ENCODE measurements at places on chromosomes 5 and 9.

DNA sequence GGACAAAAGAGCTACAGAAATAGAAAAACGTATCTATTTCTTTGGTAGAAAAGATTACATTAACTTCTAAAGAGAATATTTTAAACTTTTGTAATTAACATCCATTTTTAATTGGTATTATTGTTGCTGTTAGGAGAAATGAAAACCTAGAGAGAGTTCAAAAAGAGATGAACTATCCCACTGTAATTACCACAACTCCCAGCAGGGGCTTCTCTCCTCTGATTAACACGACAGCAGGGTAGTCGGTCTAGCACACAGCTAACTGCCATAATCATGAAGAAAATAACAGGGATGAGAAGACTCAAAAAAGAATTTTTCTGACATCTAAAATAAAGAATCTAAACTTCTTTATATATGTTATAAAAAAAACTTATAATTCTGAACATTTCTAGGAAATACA, 86.2 kb upstream of the CDH9 start:
- DNase-seq, result no peak

DNA sequence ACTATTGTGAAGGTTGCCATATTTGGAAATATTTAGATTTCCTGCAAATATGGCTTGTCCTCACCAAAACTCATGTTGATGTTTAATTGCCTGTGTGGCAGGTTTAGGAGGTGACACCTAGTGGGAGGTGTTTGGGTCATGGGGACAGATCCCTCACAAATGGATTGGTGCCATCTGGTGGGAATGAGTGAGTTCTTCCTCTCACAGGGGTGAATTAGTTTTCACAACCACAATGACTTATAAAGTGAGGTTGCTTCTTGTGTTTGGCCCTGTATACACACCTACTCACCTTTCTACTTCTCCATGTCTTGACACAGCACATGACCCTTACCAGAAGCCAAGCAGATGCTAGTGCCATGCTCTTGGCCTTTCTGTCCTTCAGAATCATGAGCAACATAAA, 41.1 kb downstream of the ISOC1 start:
- no peak for DNase-seq

GRCh38 chr5:77849308-77849900, 73.3 kb upstream of the TBCA start:
- no peak for DNase-seq

- DNase-seq, result no peak
These were observed 51.1 kb upstream of the SNX2 start for GRCh38 chr5:122723606-122724352.

- DNase-seq, result no peak
These were observed 3.7 kb upstream of the DNAJC25 start for GRCh38 chr9:111627260-111627963.

DNA sequence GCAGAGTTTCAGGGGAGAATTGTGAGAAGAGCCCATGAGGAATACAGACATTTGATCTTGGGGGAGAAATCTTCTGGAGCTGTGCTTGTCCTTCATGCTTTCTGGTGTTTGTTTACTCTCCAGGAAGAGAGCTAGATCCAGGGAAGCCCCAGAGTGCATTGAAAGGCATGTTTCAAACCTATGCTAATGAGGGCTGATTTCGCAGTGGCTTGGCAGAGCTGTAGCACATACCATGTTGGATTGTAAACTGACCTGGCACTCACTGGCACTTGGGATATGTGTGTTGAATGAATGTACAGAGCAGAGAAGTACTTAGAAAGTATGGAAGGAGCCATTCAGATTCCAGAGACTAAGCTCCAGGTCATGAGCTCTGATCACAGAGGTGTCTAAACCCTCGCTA, 30.9 kb downstream of the TNFSF8 start:
- no peak for DNase-seq

DNA sequence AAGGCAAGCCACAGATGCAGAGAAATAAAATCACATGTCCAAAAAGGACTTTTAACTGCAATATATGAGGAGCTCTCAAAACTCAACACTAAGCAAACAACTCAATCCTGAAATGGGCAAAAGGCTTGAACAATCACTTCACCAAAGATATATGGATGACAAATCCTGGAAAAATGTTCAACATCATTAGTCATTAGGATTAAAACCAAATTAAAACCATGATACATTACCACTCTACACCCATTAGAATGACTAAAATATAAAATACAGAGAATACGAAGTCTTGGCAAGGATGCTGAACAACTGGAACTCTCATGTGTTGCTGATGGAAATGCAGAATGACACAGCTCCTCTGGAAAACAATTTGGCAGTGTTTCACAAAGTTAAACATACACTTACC, 277.4 kb downstream of the TLE1 start:
- DNase-seq, result no peak

DNA sequence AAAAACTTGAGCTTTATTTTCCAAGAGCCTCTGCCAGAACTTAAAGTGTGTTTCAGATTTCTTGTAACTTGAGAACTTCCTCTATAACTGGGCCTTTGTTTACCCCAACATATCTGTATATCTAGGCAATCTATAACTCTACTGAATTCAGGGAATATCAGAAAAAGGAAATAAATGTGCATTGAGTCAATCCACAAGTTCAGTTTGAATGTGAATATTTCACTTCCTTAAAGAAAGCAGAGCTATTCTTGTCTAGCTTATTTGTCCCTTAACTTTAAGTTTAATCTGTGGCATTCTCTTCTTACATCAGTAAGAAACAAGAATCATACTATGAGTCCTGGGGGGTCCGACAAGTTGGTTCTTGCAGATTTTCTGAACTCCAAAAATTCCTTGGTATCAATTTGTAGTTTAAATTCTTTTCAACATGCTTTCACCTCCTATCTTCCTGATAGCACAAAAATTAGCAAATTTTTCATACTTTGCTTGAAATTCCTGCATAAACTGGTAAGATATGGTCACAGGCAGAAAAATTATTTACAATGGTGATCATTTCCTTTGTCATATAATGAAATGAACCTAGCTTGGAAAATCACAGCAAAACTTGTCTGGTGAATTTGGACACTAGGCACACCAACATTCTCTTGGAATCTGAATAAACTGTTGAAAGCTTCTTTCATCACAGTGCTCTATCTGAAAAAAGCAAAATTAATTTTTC, 19.8 kb upstream of the ITGA1 start:
- DNase-seq, result no peak

GRCh38 chr5:93607367-93608258, 24.6 kb downstream of the NR2F1 start:
- no peak for DNase-seq

- DNase-seq, result no peak
These were observed 111.7 kb upstream of the MSX2 start for GRCh38 chr5:174612686-174613085.

DNA sequence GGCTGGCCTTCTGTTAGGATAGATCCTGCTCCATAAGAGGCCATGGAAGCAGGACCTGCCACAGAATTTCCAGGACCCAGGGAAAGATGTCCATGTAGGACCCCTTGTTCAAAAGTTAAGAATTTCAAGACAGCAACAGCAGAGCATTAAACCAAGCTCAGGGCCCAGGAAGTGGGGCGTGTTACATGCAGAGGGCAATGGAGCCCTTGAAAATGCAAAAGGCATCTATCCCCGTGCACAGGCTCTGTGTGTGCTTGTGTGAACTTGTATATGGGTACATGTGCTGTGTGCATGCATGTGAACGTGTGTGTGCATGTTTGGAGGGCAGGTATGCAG, 14.4 kb upstream of the NKD2 start:
- no peak for DNase-seq

DNA sequence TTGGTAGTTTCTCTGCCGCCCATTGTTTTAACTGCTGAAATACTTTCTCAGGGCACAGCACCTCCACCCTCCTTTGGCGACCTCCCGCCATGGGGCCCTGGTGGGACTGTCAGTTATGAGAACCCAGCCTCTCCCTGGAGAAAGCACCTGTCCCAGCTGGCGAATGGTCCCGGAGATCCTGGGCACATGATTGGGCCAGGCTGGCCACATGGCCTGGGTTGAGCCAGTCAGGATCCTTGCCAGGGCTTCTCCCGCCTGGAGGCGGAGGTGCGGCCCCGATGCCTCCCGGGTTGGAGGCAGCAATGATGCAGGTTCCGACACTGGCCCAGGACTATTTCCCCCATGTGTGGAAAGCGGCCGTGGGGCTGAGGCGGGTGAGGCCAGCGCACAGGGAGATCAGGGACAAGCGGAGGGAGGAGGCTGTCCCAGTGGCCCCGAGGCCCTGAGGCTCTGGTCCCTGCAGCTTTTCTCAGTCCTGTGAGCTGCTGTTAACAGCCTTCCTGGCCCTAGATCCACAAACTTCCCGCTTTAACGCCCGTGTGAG, 13.6 kb downstream of the UNC5A start:
- DNase-seq, result no peak

DNA sequence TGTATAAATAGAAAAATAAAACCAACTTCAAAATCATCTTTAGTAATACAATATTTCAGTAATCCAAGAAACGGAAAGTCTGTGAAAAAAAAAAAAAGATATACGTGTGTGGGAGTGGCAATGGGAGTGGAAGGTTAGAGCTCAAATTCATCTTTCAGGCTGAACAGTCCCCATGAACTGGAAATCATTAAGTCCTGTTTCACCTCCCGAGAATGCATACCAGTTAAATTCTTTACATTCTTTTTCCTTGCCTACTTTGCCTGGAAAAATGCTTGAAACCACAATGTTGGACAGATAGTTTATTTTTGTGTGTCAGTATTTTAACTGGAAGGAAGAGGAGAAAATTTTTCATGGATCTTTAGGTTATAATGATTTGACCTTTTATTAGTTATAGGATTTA, 166.8 kb downstream of the MUSK start:
- no peak for DNase-seq

GRCh38 chr5:17444496-17444895, 53.5 kb upstream of the TAF11L2 start:
- DNase-seq, result no peak

- no peak for DNase-seq
These were observed 75.7 kb upstream of the PPP1R26 start for GRCh38 chr9:135403733-135404450.

- no peak for DNase-seq
These were observed 137.3 kb downstream of the SLC12A2 start for GRCh38 chr5:128220841-128221240.

DNA sequence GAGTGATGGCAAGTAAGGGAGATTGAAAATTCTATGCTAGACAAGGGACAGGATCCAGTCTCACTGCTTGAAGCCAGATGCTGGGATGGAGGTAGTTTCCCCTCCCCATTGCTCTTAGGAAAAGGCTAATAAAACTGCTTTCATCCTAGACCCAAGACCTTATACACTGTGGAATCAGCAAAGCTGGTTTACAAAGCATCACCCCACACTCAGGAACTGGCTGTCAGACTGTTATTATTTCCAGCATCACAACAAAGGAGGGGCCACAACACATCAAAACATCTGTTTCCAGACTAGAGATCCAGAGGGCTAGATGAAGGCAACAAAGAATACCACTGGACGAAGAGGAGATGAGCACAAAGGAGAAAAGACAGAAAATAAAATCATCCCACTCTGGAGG, 364.6 kb upstream of the PTGER4 start:
- no peak for DNase-seq
